ENCODE measurements at places on chromosomes 11 and 22.

GRCh38 chr11:71558996-71559395 is 6.4 kb upstream of the KRTAP5-10 start:
- no peak for DNase-seq

- DNase-seq, result no peak
Observed at GRCh38 chr11:62176766-62177165, 13.2 kb upstream of the SCGB1D1 start.

DNA sequence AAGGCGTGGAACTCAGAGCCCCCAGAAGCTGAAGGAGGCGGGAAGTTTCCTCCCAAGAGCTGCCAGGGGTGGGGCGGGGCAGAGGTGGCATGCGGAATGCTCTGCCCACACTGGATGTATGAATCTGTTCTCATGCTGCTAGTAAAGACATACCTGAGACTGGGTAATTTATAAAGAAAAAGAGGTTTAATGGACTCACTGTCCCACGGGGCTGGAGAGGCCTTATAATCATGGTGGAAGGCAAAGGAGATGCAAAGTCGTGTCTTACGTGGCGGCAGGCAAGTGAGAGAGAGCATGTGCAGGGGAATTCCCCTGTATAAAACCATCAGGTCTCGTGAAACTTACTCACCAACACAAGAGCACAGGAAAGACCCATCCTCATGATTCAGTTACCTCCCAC is 57.6 kb downstream of the SMIM38 start:
- DNase-seq, result no peak

DNA sequence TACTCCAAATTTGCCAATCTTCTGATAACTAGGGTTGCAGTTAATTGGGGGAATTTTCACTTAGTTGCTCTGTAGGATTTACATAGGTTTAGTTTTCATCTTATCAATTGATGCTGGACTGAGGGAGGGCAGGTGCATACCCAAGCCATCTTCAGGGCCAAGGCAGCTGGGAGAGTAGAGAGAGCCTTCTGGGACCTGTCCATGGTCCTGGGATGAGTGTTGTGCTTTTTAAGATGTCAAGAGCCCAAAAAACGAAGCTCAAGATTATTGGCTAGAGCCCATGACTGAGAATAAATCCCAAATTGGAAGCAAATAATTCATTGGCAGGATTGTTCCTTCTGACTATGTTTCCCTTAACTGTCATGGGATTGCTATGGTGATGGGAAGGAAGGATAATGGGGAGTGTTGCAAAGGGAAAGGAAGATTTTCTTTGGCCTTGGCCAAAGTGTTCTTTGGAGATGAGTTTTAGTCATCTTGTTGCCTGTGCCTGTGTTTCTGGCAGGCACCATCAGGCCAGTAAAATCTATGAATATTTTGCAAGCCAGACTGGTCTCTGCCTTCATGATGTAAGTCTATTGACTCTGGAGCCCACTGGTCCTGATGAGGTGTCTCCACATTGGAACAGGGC is 4.5 kb downstream of the SLC22A6 start:
- DNase-seq, result no peak

GRCh38 chr11:46895821-46896220 is 22.5 kb downstream of the LRP4 start:
- DNase-seq, result no peak

DNA sequence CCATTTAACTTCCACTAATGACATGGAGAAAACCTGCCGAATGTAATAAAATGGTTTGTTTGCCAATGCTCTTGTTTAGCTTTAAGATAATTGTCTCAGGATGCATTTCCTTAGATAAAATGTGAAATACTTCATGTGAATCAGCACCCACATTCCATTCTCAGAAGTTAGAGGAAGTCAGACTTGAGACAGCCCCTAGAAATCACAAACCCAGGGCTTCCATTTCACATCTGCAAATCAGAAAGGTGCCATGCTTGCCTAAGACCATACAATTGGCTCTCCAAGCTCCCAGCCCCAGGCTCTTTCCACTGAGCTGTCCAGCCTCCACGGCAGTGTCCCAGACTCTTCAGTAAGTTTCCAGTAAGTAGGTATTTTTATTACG is 35.6 kb upstream of the ADORA2A start:
- no peak for DNase-seq

DNA sequence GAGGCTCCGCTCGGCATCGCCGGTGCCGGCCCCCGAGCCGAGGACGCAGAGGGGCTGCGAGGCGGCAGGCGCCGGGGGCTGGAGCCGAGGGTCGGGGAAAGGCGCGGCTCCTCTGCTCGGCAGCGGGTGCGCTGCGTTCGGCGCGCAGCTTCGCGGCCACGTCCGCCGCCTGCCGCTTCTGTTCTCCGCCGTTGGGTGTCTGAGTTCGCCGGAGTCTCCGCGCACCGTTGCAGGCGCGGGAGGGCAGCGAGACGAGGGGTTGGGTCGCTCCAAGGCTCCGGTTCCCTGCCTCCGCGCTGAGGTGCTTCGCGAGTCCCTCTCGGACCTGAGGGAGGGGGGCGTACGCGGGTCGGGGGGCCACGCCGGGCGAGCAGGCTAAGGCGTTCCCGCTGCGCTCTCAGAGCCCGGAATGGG is 347 bp downstream of the MN1 start:
- DNase-seq, result no peak

GRCh38 chr22:41862530-41863266 is 29.8 kb downstream of the SREBF2 start:
- DNase-seq, result no peak

- no peak for DNase-seq
Observed at GRCh38 chr11:118379497-118379896, 20.1 kb downstream of the UBE4A start.

- DNase-seq, result no peak
Observed at GRCh38 chr22:49446145-49446758, 381.4 kb downstream of the BRD1 start.

DNA sequence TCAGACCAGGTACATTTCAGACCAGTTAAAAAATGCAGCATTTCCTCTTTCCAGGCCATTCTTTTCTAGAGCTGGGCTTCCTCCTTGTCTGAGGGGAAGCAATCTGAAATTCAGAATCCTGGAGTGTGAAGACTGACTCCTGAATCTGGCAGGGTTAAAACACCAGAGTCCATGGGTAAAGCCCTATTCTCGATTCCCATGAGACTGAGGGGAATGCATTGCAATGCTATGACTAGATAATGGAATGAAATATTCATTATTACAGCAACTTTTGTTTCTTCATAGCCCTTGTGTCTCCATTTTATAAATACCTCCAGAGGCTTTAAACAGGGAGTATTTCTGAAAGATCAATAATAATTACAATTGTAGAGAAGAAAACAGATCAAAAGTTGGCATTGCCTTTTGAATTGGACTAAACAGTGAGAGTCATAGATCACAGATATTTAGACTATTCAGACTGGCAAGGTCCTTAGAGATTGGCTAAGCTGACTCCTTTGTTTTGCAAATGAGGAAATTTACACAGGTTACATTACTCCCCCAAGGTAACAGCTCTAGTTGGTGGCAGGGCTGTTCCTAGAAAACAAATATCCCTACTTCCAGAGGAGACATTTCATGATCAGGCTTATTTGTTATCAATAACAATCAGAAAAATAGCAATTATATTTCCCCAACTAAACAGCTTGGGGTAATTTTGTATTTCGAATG is 632.6 kb upstream of the KIRREL3 start:
- DNase-seq, result no peak

DNA sequence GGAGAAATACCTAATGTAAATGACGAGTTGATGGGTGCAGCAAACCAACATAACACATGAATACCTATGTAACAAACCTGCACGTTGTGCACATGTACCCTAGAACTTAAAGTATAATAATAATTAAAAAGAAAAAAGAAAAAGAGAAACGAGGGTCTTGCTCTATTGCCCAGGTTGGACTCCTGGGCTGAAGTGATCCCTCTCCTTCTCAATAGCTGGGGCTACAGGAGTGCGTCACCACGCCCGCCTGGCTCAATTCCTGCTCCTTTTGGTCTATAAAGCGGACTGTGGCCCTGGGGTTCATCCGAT is 521 bp upstream of the PTS start:
- no peak for DNase-seq

DNA sequence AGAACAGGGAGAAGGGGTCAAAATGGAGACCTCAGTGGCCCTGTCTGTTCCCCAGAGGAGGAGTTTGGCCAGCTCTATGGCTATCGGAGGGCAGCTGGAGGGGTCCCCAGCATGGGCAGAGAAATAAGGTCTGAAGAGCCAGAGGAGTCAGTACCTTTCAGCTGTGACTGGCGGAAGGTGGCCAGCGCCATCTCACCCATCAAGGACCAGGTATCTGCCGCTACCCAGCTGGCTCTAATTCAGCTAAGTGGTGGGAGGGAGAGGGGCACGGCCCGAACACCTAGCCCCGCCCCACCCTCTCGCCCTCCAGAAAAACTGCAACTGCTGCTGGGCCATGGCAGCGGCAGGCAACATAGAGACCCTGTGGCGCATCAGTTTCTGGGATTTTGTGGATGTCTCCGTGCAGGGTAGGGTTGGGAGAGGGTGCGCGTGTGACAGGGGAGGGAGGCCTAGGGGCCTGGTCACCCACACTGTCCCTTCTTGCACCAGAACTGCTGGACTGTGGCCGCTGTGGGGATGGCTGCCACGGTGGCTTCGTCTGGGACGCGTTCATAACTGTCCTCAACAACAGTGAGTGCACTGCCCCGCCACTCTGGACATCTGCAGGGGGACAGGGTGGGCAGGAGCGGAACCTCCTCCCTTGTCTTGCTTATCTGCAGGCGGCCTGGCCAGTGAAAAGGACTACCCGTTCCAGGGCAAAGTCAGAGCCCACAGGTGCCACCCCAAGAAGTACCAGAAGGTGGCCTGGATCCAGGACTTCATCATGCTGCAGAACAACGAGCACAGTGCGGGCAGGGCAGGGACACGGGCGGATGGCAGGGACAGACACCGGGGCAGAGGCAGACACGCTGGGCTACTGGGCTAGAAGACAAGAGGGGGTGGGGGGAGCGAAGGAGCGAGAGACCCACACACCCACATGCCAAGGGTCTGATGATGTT is 2.8 kb downstream of the CTSW start:
- no peak for DNase-seq

DNA sequence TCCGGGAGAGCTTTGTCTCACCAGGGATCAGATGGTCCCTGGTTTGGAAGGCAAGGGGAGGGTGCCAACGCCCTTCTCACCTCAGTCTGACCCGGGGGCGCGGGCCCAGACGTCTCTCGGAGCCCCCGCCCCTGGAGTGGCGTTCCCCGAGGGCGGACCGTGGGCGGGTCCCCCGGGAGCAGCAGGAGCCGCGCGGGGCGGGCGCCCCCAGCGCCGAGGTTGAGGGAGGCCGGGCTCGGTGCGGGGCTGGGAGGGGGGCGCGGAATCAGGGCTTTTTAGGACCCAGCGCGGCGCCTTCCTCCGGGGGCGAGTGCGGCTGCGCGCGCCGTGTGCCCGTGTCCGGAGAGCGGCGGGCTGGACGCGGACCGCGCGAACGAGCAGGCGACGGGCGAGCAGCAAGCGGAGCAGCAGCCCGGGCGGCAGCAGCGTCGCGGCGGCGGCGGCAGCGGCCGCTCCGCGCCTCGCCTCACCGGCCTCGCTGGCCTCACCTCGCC is at the start of gene KCNC1:
TSS of gene KCNC1 (plus strand) at position 364 of the 494 bp plus-strand sequence. CDS start 1,222 bp downstream, outside the sequence.
- DNase-seq, result no peak

- DNase-seq, result no peak
Observed at GRCh38 chr11:78076733-78077403, 2.8 kb downstream of the NDUFC2 start.

GRCh38 chr11:36012455-36012854 is 68.6 kb downstream of the LDLRAD3 start:
- DNase-seq, result no peak

DNA sequence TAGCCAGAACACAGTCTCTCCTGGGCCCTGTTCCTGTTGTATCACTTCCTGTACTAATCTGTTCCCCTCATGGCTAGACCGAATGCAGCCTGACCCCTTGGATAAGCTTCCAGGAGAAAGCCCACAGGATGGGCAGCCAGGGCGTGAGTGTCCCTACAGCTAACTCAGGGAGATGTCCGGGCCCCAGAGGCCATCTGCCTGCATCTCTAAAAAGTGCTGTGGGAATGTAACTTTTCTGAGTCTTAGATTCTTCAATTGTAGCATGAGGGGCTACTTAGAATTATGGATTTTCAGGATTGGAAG is 7.7 kb upstream of the MALAT1 start:
- DNase-seq, result no peak

DNA sequence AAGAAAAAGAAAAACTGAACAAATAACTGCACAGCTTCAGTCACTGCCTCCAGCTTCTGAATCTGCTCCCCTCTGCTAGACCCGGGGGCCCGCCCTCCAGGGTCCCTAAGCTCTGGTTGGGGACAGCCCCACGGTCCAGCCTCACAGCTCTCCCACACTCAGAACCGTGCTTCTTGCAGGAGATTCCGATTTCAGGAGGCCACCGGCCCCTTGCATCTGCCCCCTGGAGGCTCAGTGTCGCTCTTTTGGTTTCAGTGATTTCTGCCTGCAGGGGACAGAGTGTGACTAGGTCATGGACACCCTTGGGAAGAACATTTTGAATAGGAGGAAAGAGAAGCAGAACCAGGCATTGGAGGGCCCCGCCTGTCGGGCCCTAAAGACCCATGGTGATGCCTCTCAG is 23.1 kb upstream of the RPS3 start:
- DNase-seq, result no peak

- peak; percentile 86 for DNase-seq
Observed at GRCh38 chr11:76835928-76836612, 24.6 kb upstream of the ACER3 start.

DNA sequence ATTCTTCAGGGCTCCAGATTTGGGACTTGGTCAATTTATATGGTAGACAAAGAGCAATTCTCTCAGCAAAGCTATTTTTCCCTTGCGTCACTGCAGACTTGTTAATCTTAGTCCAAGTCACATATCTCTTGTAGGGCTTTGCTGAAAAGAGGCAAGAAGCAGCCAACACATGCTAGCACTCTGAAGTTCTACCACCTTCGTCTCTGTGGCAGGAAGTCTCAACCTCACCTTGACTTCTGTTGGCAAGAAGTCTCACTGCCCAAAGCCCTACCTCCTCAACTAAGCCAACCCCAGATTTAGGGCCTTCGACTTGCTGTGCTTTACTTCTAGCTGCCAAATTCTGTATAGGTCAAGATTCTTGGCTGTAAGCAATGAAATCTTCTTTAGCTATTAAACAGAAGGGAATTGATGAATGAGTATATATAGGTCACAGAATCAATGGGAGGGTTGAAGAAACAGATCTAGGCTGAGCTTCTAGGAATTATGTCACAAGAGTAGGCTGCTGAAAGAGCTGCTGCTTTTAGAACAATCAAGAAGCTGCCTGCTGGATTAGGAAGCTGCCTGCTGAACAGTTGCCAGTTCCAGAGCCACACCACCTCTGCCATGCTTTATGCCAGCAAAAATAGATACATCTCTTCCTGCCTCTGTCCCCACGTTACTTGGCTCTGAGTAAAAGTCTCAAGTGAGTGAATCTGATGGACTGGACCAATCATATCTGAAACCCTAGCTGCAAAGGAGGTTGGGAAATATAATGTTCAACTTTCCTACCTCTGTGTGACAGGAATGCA is 17.6 kb upstream of the NCR3LG1 start:
- no peak for DNase-seq

GRCh38 chr11:3129591-3130268 is 35.4 kb downstream of the OSBPL5 start:
- DNase-seq, result no peak

- DNase-seq, result no peak
Observed at GRCh38 chr11:63551889-63552266, 11.3 kb downstream of the PLAAT2 start.

Measured in skin of body (tissue), 3 donors.